Right lung (tissue), 10 donors: ENCODE measurements at places on chromosomes 2 and 18.
A peak's percentile ranks its signal among the peaks of the same experiment; 100 is the strongest.

DNA sequence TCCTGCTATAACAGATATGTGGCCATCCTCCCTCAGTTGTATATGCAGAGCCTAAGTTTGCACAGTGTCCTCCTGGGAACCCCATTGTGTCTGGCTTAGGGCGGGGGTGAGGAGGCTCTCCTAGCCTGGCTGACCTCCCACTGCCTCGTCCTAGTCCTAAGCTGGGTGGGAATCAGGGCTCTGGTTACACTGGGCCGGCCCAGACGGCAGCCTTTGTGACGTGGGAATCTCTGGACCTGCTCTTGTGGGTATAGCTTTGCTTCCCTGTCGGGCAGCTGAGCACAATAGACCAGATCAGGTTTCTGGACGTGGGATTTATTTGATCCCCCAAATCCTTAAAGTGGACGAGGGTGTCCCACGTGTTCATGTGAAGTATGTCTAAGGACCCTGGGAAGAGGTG is 2.9 kb downstream of the ACKR3 start:
- DNase-seq: no peak

- no peak for DNase-seq
Observed at GRCh38 chr2:99403524-99403923, 66.3 kb downstream of the EIF5B start.

DNA sequence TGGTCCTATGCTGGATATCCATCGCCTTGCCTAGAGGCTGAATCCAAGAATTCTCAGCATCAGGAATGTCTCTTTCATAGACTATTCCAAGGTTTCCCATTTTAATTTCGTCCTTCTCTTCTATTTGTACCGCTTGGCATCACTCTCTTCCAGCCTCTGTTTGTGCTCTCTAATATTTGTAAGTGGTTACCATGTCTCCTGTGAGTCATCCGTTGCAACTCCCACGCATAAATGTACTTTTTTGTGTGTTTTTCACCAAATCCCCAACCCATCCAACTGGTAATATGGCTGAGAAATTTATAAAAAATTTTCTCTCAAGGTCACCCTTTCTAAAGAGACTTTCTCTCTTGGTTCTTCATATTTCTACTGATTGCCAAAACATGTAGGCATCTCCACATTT is 21.8 kb downstream of the COLEC12 start:
- no peak for DNase-seq

DNA sequence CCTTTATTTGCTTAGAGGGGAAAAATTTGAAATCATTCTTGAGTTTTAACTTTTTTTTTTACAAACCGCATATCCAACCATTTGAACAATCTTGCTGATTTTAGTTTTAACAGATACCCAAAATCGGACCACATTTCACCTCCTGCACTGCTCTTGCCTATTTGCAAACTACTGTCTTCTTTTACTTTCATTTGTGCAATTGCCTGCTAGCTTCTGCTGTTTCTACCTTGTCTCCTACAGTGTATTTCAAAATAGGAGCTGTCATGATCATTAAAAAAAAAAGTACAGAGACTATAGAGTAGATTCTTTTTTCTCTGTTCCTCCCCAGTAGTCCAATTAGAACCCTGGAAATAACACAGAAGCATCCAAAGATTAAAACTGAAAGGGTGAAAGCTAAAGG is 1081.2 kb downstream of the SOCS6 start:
- DNase-seq: no peak

GRCh38 chr18:64202210-64202836 is 53.4 kb upstream of the LINC00305 start:
- DNase-seq: no peak

- DNase-seq: peak; percentile 64
Observed at GRCh38 chr2:121088251-121089165, 196.5 kb downstream of the TFCP2L1 start.

DNA sequence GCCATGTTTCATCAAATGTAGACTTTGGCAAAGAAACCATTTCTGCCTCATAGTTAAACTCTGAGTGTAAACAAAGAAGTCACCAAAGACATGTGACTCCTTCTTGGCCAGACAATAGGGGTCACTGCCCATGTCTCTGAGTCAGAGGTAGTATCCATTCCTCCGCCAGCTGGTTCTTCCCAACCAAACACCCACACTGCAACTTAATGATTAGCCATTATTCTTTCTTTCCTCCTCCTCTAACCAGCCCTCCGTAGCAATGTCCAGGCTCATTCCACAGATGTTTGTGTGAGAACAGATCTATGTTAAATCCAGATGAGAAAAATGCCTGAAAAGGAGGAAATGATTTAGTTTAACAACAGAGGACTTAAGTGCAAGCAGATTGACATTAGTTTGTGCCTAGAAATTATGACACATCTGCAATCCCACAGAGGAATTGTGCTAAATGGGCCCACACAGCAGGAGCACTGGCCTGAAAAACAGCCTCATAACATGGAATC is 127.9 kb upstream of the SH3BP4 start:
- DNase-seq: peak; percentile 82

DNA sequence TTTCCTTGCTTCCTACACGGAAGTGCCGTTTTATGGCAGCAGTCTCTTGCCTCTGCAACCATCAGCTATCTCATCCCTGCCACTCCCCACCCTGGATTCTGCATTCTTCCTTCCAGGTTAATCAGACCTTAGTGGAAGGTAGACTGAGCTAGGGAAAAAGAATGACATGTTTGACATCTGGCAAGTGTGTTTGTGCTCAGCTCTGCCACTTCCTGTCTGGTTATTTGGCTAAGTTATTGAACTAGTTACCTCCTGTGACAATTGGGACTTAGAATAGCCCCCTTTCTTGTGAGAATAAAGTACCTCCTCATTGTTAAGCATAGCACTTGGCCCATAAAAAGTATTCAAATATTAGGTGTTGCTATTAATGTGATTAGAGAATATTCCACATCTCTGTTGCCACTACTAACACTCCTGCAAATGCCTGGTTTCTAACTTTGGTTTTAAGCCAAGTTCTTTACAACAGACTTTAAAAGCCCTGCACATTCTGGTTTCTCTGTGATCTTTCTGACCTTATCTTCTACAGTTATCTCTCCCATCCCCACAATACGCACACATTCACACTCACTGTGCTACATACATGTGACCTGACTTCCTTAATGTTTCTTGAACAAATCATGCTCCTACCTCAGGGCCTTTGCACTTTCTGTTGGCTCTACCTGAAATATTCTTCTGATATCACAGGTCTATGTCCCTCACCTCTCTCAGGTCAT is 10.8 kb upstream of the MAPRE2 start:
- no peak for DNase-seq

DNA sequence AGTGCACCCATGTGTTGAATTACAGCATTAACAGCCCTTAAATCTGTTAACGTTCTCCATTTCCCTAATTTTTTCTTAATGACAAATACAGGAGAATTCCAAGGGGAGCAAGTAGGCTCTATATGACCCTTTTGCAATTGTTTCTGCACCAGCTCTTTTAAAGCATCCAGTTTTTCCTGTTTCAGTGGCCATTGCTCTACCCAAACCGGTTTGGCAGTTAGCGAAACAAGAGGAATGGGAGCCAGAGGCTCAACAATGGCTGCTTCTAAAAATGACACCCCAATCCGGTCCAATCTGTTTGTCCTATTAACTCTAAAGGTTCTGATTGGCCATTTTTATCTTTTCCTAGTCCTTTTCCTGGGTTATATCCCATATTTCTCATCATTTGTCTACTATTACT is 15.1 kb upstream of the SUCLG1 start:
- peak; percentile 43 for DNase-seq

- DNase-seq: no peak
Observed at GRCh38 chr2:218091746-218092145, 22.7 kb downstream of the RUFY4 start.

GRCh38 chr2:18940184-18940583 is 350.8 kb upstream of the NT5C1B start:
- no peak for DNase-seq

DNA sequence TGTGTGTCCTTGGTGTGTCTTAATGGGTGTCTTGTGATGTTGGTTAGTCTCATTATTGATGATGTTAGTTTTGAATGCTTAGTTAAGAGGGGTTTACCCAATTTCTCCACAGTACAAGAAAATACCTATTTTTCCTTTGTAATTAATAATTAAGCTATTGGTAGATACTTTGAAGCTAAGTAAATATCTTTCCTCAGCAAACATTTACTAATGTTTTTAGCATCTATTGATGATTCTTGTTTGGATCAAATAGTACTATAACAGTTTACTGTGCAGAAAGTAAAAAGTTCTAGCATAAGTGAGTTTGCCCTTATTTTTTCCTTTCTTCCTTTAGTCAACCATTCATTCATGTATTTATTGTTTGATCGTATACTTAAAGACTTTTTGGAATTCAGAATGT is 19.1 kb downstream of the MAP3K20 start:
- no peak for DNase-seq

DNA sequence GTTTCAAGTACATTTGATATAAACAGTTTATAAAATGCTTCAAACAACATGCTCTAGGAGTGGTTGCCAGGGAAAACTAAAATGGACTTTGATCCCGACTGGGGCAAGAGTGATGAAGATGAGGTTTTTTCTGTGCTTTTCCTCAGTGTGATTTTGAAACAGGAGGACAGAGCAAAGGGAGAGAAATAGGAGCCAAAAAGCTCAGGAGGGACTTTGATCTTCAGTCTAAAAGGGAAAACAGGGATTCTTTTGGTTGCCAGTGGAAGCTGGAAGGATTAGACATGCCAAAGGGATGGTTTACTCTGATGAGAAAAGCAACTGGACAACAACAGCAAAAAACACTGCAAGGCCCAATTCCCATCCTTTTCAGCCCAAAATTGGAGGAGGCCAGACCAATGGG is 95.5 kb downstream of the LTBP1 start:
- DNase-seq: no peak

- DNase-seq: no peak
Observed at GRCh38 chr2:128405981-128406613, 87.4 kb upstream of the HS6ST1 start.

DNA sequence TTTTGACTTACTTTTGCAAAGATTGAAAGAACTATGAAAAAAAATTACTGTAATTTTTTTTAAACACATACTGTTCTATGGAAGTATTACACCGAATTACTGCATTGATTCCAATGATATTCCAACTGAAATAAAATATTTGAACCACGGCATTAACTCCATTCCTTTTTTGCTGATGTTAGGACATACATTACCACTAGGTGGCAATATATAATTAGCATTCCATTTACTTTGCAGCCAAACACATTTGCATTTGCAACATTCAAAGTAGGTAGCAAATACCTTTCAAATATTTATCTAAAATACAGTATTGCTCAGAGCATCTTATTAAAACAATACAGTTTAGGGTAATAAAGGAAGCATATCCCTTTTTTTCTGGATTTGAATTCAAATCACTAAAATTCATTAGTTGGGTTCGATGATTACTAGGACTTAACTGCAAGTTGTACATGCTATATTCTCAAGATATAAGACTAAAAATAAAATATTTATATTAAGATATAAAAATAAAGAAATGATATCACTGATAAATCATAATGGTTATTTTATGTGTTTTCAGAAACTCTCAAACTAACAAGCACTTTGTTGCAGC is 31.3 kb downstream of the LANCL1 start:
- DNase-seq: no peak

- peak; percentile 41 for DNase-seq
Observed at GRCh38 chr2:55010149-55010591, 40.1 kb downstream of the RTN4 start.

GRCh38 chr2:131093696-131094462 is 619 bp upstream of the FAM168B start:
- no peak for DNase-seq

DNA sequence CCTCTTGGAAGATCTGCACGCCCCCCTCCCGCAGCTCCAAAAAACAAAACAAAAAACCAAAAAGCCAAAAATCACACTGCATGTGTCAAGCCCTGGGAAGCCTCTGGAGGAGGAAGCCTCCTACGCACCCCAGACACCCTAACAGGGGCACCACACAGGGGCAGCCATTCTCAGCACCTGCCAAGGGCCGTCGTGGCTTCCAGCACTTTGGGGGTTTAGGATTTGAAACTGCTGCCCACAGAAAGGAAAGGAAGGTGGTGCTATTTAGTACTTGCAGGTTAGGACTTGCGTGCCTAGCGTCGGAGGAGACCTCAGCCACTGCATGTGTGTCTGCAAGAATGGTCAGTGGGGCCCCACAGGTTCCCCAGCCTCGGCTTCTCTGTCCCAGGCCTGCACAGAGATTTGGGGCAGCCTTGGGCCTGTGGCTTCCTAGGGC is 419 bp upstream of the GPR55 start:
- DNase-seq: no peak

DNA sequence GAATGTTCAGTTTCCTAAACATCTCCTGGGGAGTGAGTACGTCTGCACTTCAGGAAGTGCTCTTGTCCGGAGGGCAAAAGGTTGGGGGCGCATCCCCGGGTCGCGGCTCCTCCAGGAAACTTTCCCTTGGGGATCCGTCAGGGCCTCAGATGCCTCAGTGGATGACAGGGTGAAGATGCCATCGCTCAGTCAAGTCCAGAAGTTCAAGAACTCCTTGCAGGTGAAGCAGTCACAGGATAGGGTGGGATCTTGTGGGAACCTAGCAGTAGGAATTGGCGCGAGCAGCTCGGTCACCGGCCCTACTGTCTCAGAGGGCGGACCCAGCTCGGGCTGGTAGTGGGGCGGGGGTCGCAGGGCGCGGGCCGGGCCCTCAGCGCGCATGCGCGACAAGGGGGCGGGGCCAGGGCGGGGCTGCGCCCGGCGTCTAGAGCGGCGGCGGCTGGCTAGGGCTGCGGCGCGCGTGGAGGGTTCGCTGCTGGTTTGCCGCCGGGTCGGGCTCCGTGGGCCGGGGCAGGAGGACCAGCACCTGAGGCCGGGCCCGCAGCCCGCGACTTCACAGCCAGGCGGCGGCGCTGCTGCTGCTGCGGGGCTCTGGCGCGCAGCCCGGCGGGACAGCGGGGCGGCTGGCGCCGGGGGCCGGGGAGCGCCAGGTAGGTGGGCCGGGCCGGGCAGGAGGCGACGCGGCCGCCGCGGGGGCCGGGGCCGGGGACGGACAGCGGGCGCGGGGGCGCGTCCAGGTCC is at the start of gene INPP4A:
Gene INPP4A, plus strand, starts transcription at position 423 of the 741 bp plus-strand sequence. CDS start 75,191 bp downstream, outside the sequence.
- peak; percentile 80 for DNase-seq
